Pancreas (tissue), 10 donors: ENCODE measurements at places on chromosomes 12 and 14. TPM values are rescaled to one million over a fixed set of nuclear protein-coding genes. Genes with fewer than 3 reads are reported as not detected.
A peak's percentile ranks its signal among the peaks of the same experiment; 100 is the strongest.

- H3K4me1 ChIP-seq, result no peaks in the 10 kb centered on the region
- no peaks in the 10 kb centered on the region for H3K27me3 ChIP-seq
- no peaks in the 10 kb centered on the region for H3K36me3 ChIP-seq
- no peak for DNase-seq
- H3K27ac ChIP-seq, result no peak overlapping the region
Measured at GRCh38 chr14:57080691-57081090, 188.0 kb downstream of the EXOC5 start.

GRCh38 chr14:59273737-59274136 lies 85.3 kb downstream of the DAAM1 start:
- H3K4me3 ChIP-seq, result no peak overlapping the region
- H3K27me3 ChIP-seq, result no peaks in the 10 kb centered on the region
- no peaks in the 10 kb centered on the region for H3K36me3 ChIP-seq
- DNase-seq, result no peak
- H3K27ac ChIP-seq, result no peak overlapping the region

DNA sequence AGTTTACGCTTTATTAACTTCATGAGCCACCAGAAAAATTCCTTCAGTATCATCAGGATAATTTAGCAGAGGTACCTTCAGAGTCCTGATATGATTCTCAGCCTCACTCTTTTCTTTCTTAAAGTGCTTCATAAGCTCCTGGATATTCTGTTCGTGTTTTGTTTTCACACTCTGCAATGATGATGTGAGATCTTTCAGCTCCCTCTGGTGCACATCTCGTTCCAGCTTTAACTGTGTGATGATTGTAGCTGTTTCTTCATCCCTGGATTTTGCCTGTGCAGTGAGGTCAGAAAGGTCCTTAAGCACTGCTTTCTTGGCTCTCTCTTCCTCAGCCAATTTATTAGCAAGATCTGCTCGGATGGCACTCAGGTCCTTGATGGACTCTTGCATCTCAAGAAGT lies 156.7 kb downstream of the CEP128 start:
- H3K4me3 ChIP-seq, result no peak overlapping the region
- no peaks in the 10 kb centered on the region for H3K4me1 ChIP-seq
- no peaks in the 10 kb centered on the region for H3K27me3 ChIP-seq

DNA sequence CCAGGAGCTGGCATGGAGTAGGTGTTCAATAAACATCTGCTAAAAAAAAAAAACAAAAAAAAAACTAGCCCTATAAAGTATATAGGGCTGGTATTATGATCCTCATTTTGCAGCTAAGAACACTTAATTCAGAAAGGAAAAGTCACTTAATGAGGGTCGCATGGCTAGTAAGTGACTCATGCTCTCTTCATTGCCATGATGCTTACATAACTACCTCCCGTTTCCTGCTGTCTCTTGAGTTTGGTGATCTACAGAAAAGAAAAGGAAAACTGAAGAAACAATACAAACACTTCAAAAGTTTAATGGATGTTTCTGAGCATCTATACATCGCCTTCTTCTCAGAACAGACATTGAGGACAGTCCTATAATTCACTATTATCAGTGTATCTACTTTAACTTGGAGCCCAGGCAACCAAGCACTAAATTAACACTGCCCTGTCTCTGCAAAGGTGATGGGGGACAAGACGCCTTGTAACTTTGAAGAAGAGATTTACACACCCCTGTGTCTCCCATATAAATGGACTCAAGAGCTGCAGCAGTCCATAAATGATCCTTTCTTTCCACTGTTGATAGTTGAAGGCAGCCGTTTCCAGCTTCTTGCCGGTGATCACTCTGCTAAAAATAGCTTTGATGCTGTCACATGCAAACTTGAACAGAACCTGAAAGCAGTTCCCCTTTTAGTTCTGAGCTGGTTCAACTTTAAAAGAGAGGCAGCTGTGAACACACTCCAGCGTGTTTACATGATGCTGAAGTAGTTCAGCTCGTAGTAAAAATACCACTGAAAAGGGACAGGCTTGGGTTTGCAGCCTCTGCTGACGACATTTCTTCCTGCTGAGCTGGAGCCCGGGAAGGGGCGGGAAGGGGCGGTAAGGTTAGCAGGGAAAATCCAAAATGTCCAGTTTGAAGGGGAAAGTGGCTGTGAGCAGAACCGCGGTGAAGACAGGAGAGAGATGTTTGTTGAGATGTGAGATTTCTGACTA lies 113.3 kb downstream of the FOXN3 start:
- no peaks in the 10 kb centered on the region for H3K36me3 ChIP-seq
- no peak for DNase-seq
- H3K27me3 ChIP-seq, result no peaks in the 10 kb centered on the region

- no peaks in the 10 kb centered on the region for H3K27me3 ChIP-seq
- H3K4me3 ChIP-seq, result no peak overlapping the region
- H3K27ac ChIP-seq, result no peak overlapping the region
- DNase-seq, result no peak
- no peaks in the 10 kb centered on the region for H3K36me3 ChIP-seq
- H3K4me1 ChIP-seq, result no peaks in the 10 kb centered on the region
Measured at GRCh38 chr14:77808250-77808649, 8.3 kb downstream of the ADCK1 start.

- H3K4me3 ChIP-seq, result no peak overlapping the region
- H3K4me1 ChIP-seq, result no peaks in the 10 kb centered on the region
Measured at GRCh38 chr12:120654656-120655055, 14.2 kb downstream of the CABP1 start.

- peak; percentile 88 for DNase-seq
- peaks cover 6% of the 10 kb centered on the region for H3K4me1 ChIP-seq
- H3K27me3 ChIP-seq, result no peaks in the 10 kb centered on the region
Measured at GRCh38 chr12:9064201-9064814, 51.4 kb downstream of the A2M start.

PARP11 gene
- 8.1 TPM for total RNA-seq

DNA sequence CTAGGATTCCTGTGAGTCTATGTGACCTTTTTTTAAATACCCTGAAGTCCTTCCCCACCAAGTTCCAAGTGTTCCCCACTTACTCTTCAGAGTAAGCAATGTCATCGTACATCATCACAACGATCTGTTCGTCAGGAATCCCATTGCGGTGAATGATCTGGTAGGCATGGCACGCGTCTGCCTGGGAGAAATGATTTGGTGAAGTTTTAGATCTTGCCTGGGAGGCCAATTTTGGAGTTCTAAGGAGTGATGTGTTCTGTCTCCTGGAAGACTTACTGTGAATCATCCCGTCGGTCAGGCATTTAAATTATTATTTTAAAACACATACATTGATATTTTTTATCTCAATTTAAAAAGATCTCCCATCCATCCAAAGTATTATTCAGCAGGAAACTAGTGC lies 29.8 kb downstream of the LGMN start:
- H3K4me1 ChIP-seq, result no peaks in the 10 kb centered on the region
- H3K36me3 ChIP-seq, result no peaks in the 10 kb centered on the region
- no peak overlapping the region for H3K4me3 ChIP-seq
- H3K27ac ChIP-seq, result no peak overlapping the region
- H3K27me3 ChIP-seq, result no peaks in the 10 kb centered on the region

DNA sequence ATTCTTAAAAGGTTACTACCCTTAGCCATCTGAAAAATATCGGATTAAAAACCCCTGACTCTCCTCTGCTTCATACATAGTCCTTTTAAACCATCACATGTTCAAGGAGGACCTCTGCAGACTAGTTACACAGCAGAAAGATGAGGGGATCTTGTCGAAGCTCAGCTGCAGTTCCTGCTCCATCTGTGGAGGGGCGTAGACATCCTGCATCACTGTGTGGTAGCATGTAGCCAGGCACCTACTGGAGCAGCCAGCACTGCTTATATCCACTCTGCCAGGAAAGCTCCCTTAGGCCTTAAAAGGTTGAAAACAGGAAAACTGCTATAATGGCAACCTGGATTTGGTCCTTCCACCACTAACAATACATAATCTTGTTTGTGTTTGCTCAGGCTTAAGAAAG lies 57.6 kb upstream of the STRN3 start:
- H3K4me1 ChIP-seq, result no peaks in the 10 kb centered on the region
- H3K27me3 ChIP-seq, result no peaks in the 10 kb centered on the region
- no peak for DNase-seq
- H3K27ac ChIP-seq, result no peak overlapping the region
- H3K4me3 ChIP-seq, result no peak overlapping the region

DNA sequence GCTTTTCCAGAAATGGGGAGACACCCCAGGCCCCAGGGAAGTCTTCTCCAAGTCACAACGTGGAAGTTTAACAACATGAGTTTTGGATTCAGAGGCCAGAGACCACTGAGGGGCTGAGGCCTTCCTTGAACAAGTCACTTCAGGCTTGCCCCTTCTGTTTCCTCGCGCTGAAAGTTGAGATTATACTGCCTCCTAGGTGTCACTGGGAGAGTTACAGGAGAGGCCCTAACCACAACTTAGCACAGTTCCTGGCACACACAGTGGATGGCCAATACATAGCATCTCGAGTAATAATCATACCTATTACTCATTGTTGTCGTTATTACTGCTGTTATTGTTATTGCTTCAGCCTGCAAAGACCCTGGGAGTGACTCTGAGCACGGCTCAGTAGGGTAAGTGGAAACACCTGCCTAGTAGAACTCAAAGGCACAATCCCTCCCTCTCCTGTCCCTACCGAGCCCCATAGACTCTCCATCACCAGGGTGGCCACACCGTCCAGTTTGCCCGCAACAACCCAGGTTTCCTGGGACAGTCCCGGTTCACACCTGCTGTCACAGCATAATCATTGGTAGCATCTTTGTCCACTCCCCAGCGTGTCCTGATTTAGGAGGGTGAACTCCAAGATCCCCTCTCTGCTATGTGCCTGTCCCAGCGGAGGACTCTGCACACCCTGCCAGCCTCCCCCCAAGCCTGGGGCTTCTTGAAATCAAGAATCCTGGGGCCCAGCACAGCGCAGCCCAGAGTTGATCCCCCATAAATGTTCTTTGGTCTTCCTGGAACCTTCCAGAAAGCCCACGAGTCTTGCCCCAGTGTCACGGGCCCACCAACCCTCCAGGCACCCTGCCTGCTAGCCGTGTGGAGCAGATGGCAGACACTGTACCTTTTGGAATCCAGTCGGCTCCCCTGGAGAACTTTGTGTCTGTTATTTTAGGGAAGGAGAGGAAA lies 85.0 kb downstream of the SYNE3 start:
- H3K27me3 ChIP-seq, result no peaks in the 10 kb centered on the region
- no peak for DNase-seq
- no peaks in the 10 kb centered on the region for H3K4me1 ChIP-seq
- no peaks in the 10 kb centered on the region for H3K36me3 ChIP-seq

- no peaks in the 10 kb centered on the region for H3K27me3 ChIP-seq
- H3K4me3 ChIP-seq, result peak overlapping the region; percentile 40
- no peaks in the 10 kb centered on the region for H3K36me3 ChIP-seq
- H3K4me1 ChIP-seq, result peaks cover 14% of the 10 kb centered on the region
- peak; percentile 78 for DNase-seq
Measured at GRCh38 chr14:58638231-58639197, 752 bp downstream of the DACT1 start.

GRCh38 chr12:66502911-66503310 lies 176.0 kb downstream of the GRIP1 start:
- H3K4me1 ChIP-seq, result no peaks in the 10 kb centered on the region
- H3K27ac ChIP-seq, result no peak overlapping the region
- H3K4me3 ChIP-seq, result no peak overlapping the region
- no peaks in the 10 kb centered on the region for H3K27me3 ChIP-seq

DNA sequence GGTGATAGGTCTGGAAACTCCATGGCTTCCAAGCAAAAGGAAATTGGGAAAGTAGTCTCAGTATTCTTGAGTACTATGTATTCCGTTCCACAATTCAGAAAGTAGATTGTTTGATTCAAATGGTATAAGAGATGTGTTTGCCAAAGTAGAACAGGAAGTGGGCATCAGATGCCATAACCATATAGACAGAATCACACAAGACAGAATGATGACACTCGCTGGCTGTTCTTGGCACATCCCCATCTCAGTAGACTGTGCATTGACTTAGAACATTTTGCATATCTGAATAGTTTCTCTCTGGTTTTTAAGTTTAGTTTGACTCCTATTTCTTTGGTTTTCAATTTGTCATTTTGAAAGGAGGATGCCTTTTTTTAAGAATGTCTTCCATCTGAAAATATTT lies 221.1 kb upstream of the RGS6 start:
- H3K4me1 ChIP-seq, result no peaks in the 10 kb centered on the region
- H3K36me3 ChIP-seq, result peaks cover 12% of the 10 kb centered on the region
- no peak overlapping the region for H3K27ac ChIP-seq
- DNase-seq, result no peak
- H3K4me3 ChIP-seq, result no peak overlapping the region

DNA sequence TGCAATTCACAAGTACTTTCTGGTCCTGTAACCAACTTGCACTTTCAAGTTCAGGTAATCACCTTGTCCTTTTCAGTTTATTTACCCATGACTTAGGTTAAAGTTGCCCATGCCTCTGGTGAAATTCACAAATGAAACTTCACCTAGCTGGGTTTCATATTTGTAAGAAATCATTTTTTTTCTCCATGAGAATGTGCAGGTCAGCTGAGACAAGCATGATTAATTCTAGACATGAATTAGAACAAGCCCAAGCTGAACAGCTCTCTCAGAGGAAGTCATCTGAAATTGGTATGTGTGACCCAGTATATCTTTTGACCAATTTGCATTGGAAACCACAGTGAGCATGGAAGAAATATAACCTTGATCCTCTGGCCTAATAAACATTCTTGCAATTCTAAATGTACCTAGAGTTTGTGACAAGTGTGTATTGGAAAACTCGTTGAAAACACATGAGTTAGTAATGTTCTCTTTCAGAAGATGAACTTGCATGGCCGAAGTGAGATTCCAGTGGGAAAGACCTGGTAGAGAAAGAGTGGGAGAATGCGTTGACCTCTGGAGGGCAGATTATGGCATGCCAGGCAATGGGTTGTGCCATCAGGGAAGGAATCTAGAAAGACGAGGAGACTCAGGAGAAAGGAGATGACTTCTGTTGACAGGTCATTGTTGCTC lies 486.5 kb downstream of the ZFP36L1 start:
- peaks cover 43% of the 10 kb centered on the region for H3K4me1 ChIP-seq
- H3K36me3 ChIP-seq, result no peaks in the 10 kb centered on the region
- H3K27ac ChIP-seq, result peak overlapping the region; percentile 86
- H3K27me3 ChIP-seq, result no peaks in the 10 kb centered on the region

SERPINA1 gene
- total RNA-seq, result 55.3 TPM

NELL2 gene
- total RNA-seq, result 0.43 TPM

ASIC1 gene
- total RNA-seq, result 0.75 TPM

DNA sequence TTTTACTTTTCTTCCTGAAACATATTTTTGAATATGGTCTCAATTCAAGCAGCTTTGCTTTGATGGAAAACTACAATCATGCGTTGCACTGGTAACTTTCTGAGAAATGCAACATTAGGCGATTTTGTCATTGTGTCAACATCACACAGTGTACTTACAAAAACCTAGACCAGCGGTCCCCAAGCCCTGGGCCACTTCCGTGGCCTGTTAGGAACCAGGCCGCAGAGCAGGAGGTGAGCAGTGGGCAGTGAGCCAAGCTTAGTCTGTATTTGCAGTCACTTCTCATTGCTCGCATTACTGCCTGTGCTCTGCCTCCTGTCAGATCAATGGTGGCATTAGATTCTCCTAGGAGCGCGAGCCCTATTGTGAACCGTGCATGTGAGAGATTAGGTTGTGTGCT lies 163.7 kb upstream of the NOVA1 start:
- no peaks in the 10 kb centered on the region for H3K27me3 ChIP-seq
- no peak overlapping the region for H3K27ac ChIP-seq
- no peaks in the 10 kb centered on the region for H3K36me3 ChIP-seq
- no peaks in the 10 kb centered on the region for H3K4me1 ChIP-seq

BEGAIN gene
- 9.3 TPM for total RNA-seq

GRCh38 chr12:76137606-76138005 lies 53.1 kb upstream of the NAP1L1 start:
- no peak overlapping the region for H3K27ac ChIP-seq
- no peaks in the 10 kb centered on the region for H3K36me3 ChIP-seq
- no peak overlapping the region for H3K4me3 ChIP-seq
- H3K4me1 ChIP-seq, result no peaks in the 10 kb centered on the region
- no peak for DNase-seq
- no peaks in the 10 kb centered on the region for H3K27me3 ChIP-seq
